ENCODE measurements at places on chromosomes 16 and 17.
A peak's percentile ranks its signal among the peaks of the same experiment; 100 is the strongest.

- no peak for DNase-seq
Measured at GRCh38 chr16:87507351-87508069, 14.7 kb upstream of the ZCCHC14 start.

GRCh38 chr17:34562387-34562786, 17.0 kb upstream of the TMEM132E start:
- DNase-seq = peak; percentile 4

GRCh38 chr16:21980032-21980431, 20.9 kb downstream of the PDZD9 start:
- no peak for DNase-seq

- DNase-seq = peak; percentile 65
Measured at GRCh38 chr16:5615868-5616642, 518.5 kb upstream of the EEF2KMT start.

- no peak for DNase-seq
Measured at GRCh38 chr17:76927982-76928381, 59.8 kb downstream of the MGAT5B start.

DNA sequence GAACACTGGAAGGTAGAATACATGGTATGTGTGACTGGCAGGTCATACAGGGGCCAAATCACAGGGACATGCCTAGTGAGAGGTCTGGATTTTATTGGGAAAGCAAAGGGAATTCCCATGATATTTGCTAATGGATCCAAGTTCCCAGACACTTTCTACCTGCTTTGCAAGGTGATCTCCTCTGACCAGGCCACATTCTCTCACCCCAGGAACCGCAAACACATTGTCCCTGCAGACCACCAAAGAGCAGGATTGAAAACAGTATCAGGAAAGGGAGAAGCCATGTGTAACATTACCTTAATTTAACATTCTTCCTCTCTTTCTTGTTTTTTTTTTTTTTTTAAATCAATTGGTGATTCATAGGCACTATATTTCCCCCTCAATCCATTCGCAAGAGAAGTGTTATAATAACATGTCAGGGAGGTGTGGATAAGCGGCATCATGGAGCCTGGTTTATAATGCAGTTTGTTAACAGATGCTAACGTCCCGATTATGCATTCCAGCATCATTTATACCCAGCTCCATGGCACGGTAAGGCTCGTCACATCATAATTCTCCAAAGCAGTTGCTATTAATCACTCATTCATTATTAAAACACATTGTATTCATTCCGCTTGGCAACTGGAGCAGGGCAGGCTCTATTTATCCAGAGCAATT, 155.1 kb upstream of the CCL2 start:
- DNase-seq = no peak

GRCh38 chr16:66188917-66189725, 177.4 kb upstream of the CDH5 start:
- DNase-seq = no peak

GRCh38 chr16:86951831-86952598, 365.2 kb downstream of the C16orf95 start:
- DNase-seq = no peak

Data from hematopoietic multipotent progenitor cell treated with erythropoietin and hydrocortisone succinate and interleukin-3 and kit ligand, for 8 days (in vitro differentiated cells).